ENCODE measurements at places on chromosomes 3 and 15.

GRCh38 chr15:49187549-49188245 is 17.6 kb downstream of the GALK2 start:
- no peak for DNase-seq

DNA sequence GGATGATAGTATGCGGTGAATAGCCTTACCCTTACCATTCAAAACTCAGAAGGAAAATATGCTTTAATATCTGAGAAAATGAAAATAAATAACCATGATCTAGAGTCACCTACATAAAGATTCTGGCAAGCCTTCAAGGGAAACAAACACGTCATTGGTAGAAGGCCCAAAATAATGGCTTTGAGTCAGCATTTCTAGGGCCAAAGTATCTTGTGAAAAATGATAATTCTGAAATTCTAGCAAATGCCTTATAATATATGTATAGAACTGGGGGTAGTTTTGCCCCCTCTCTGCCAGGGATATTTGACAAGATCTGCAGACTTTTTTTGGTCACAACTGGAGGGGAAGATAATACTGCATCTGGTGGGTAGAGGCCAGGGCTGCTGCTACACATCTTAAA is 15.4 kb downstream of the PLSCR1 start:
- no peak for DNase-seq

- no peak for DNase-seq
These were observed 61.6 kb downstream of the RGMA start for GRCh38 chr15:93027413-93027812.

DNA sequence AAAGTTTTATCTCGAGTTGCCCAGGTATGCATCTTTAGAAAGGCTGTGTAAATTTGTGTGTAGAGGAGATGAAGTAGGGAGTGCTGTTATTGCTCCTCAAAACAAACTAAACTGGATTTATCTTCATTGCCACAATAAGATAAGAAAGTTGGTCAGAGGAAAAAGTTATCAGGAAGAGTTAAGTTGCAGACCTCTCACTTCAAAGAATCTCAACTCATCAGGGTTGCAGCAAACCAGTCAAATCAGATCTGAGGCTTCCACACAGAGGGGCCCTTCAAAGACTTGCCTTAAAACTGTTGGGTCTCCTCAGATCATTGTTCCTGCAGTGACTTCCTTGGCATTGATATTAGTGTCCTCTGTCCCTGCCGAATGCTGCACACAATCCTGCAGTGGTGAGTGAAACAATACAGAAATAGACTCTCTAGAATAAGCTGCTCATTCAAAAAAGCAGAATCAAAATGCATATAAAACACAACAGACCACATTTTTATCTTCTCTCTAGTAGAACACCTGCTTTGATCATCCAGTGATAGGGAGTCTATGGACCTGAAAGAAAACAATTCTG is 191.2 kb upstream of the CBLB start:
- DNase-seq: no peak

- no peak for DNase-seq
These were observed 48.0 kb upstream of the C15orf39 start for GRCh38 chr15:75153565-75154276.

GRCh38 chr3:128128251-128128650 is 4.6 kb upstream of the RUVBL1 start:
- no peak for DNase-seq

- no peak for DNase-seq
These were observed 118.8 kb downstream of the ADAMTS9 start for GRCh38 chr3:64568895-64569517.

DNA sequence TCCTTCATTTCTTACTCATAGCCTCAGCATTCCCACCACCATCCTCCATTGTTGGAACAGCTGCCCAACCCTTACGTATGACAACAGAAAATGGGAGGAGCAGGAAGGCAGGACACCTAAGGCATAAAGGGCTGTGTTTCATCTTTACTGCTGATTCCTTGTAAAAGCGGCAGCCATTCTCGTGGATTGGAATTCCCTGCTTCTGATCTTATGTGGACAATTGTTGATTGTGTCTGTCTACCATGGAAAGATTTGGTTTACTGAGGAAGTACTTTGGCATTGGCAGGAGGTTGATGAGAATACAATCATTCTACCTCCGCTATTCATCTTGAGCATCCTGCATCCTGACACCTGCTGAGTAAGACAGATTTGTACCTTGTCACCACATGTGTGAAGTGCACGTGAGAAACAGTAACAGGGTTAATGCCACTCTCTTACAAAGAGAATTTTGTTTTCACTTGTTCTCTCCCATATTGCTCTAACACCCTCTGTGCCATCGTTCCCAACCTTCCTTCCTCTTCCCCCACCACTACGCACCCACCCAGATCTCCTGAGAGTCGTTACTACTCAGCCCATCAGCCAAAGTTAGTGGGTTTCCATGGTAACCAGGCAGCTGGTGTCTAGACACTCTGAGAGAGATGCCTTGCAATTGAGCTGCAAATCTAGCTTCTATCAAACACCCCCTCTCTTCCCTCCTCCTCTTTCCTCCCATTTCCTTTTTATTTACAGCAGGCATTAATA is 75.7 kb downstream of the GAP43 start:
- DNase-seq: no peak
